ENCODE measurements at places on chromosomes 3 and 15.

- DNase-seq = no peak
Measured at GRCh38 chr3:177431525-177432176, 234.4 kb upstream of the TBL1XR1 start.

- DNase-seq = no peak
Measured at GRCh38 chr15:34456658-34457057, 19.1 kb upstream of the GOLGA8A start.

- DNase-seq = no peak
Measured at GRCh38 chr3:172106989-172107388, 67.6 kb downstream of the FNDC3B start.

DNA sequence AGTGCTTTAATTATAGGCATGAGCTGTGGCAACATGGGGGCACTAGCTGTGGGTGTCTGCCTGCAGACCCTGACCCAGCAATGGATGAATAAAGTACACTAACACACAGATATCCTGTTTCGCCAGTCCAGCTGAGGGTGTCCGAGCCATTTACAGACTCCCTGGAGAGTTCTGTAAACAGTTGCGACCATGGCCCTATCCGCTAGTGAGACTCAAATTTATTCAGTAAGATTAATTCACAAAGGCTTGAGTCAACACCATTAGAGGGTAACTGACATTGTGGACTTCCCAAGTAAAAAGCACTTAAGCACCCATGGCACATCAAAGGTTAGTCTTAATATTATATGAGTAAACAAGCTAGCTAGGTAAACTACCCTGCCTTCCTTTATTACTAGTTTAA lies 161.6 kb downstream of the TBL1XR1 start:
- no peak for DNase-seq

- DNase-seq = no peak
Measured at GRCh38 chr3:117405359-117405758, 695.8 kb downstream of the TUSC7 start.

GRCh38 chr3:100970477-100970990 lies 22.7 kb downstream of the ABI3BP start:
- no peak for DNase-seq

DNA sequence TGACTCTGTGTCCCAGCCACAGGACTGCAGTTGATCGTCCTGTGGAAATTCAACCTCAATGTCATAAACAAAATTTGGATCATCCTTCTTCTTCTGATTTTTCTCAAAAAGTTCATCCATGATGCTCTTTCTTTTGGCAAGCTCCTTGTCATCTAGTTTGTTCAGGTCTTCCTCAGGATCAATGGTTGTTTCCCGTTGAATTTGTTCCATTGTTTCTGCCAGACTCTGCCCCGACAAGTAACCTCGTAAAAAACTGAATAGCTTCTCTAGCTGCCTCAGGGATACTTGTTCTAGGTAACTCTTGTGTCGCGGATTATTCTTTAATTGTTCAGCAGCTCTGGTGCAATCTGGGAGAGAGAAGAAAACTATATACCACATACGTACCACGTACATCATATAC lies 4.5 kb downstream of the CEP19 start:
- no peak for DNase-seq

- DNase-seq = no peak
Measured at GRCh38 chr3:7144697-7145308, 283.9 kb downstream of the GRM7 start.

DNA sequence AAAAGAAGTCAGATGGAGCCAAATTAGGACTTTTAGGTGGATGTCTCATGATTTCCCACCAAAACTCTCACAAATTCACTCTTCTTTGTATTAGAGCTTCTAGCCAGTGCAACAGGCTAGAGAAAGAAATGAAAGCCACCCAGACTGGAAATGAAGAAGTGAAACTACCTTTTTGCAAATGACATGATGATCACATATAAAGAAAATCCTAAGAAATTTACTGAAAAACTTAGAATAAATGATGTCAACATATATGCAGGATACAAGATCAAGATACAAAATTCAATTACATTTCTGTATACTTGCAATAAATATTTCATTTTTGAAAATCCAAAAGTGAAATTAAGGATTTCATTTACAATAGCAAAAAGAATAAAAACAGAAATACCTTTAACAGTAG lies 110.8 kb downstream of the LRIG1 start:
- no peak for DNase-seq

- DNase-seq = no peak
Measured at GRCh38 chr3:114694251-114694650, 400.4 kb downstream of the TIGIT start.

DNA sequence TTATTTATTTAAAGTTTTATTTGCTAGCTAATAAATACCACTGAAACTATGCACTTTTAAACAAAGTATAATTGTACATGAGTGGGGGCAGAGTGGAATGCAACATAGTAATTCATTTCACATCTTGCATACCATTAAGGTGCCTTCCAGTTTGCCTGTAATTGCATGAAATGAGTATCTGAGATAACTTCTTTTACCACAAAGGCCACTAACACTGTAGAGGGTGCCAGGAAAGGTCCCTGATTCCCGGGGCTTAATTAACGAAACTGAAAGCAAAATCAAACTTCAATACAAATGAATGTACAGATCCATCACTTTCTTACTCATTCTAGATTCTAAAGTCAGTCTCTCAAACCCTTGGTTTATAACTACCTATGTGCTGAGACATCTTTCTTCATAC lies 2.1 kb downstream of the CD47 start:
- DNase-seq = no peak

DNA sequence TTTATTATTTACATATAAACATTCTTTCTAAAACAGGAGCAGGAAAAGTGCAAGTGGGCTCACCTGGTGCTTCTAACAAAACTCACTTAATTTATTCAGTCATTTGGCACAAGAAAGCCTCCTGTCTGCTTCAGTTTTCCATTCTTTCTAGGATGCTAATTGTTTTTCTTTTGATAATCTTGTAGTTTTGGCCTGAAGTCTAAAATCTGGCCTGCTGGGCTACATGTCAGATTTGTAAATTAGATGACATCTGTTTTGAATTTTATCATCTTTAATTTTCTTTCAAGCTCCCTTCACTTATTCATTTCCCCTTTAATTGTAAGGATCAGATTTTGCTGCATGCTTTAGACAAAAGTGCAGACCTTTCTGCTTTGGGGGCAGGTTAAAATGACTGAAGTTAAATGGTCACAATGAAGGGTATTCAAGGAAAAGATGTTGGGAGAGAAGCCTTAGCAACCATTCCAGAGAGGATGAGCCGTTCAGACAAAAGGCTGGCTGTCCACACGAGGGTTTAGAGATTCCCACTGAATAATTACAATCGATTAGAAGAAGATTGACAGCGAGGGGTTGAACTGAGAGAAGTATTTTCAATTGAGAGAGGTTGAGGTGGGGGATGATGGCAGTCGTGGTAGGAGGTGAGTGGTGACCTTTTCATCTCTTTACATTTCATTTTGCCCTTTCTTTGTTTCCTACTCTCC lies 59.9 kb upstream of the PTX3 start:
- no peak for DNase-seq

DNA sequence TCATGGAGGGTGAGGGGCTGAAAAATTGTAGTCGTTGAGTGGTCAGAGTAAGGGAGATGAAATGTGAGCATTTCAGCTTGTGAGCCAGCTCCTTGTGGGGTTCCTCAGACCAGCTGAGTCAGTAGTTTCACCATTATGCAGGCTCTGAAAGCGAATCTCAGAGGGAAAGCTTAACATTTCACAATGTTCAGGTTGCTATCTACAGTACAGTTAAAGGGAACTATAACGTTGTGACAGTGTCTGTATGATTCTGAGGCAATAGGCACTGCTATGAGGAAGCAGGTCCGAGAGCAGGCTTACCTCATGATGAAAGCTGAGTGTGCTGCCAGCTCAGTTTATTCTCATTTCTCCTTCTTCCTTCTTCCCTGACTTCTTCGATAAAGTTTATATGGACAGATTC lies 469.6 kb downstream of the EDEM1 start:
- no peak for DNase-seq

DNA sequence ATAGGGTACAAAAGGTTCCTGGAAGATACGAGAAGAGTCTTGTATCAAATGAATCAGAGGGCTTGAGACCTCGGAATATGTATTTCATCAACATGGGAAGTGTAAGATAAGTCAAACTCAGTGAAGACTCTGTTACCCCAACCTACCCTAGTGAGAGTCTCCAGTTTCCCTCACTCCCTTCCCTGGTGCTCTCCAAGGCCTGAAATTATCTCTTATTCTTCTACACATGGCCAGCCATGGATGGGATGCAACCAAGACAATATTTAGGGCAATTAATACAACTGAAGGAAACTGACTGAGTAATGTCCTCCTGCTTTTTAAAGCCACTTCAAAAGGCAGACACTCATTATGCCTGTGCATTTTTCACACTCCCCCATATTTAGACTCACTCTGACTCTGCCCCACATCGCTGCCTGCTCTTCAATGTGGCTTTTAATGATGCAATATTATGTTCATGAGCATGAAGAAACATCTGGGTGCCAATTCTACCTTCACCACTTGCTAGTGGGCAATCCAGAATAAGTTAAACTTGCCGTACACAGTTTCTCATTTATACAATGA lies 137.1 kb upstream of the THBS1 start:
- no peak for DNase-seq

DNA sequence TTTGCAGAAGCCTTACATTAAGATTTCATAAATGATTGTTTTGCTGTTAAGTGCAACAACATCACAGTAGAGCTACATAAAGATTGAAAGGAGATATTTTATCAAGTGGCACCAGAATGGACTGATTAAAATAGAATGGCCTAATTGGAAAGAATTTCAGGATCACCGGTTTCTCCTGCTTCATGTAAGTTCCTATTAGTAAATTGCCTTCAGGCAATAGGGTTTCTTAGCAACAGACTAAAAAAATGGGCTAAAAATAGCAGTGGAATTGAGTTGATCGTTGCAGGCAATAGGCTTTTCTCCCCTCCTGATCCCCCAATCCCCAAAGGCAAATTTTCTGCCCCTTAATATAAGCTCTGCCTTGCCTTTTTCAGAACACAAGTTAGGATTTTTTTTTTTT lies 917 bp downstream of the LNP1 start:
- no peak for DNase-seq

GRCh38 chr15:77126529-77127326 lies 55.8 kb upstream of the TSPAN3 start:
- no peak for DNase-seq
